ENCODE measurements at places on chromosomes 6 and 20.

GRCh38 chr6:155412335-155412734, 43.3 kb downstream of the NOX3 start:
- no peak for DNase-seq

DNA sequence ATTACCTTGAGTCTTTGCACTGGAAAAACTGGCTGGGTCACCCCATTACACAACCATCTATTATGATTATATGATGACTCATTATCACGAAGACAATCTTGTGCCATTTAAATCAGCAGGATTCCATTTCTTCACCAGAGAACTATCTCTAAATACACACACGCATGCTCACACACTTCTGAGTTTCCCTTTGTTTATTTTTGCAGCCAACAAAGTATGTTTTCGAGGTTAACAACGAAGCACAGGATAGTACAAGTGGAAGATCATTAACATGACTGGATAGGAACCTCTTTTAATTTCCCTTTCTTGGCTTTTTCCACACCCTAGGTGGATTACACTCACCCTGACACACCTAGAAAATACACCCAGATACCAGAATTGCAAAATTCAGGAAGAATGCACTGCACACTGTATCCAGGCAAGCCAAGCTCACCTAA, 18.9 kb downstream of the PERP start:
- DNase-seq = no peak

- DNase-seq = no peak
Observed at GRCh38 chr20:51326201-51326819, 216.2 kb downstream of the NFATC2 start.

DNA sequence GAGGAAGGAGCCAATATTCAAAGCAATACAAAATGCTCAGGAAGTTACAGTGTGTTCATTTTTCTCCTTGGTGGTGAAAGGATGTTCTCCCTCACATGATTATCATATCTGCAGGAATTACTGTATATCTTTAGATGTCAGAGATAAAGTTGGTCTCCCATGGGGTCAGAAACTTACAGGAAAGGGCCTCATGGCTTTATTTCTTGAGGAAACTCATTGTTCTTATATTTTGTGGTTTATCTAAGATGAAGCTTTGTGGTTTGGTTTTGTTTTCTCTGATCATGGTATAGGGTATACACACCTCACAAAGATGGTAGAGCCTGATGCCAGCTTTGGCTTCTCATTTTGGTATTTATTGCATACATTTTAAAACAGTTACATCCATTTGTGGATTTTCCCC, 100.5 kb upstream of the STXBP5 start:
- DNase-seq = no peak

GRCh38 chr6:155444120-155444917, 11.3 kb downstream of the NOX3 start:
- DNase-seq = no peak

- no peak for DNase-seq
Observed at GRCh38 chr6:40325791-40326190, 261.4 kb downstream of the LRFN2 start.

DNA sequence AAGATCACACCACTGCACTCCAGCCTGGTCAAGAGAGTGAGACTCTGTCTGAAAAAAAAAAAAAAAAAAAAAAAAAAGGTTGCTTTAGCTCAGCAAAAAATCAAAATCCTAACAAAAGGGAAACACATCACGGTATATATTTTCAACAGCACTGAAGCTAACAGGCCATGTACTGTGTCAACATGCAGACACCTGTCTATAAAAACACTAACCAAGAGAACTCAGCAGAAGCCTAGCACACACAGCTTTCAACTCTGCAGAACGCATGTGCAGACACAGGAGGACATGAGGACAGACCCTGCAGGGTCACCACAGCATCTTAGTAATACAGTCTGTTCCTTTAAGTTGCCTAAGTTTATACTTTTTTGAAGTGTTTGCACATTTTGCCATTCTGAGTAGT, 13.5 kb downstream of the NINL start:
- DNase-seq = no peak

- no peak for DNase-seq
Observed at GRCh38 chr6:17580518-17581048, 19.5 kb upstream of the FAM8A1 start.

GRCh38 chr20:61922936-61923335, 142.7 kb downstream of the TAF4 start:
- no peak for DNase-seq

- no peak for DNase-seq
Observed at GRCh38 chr6:169026175-169026574, 227.5 kb downstream of the THBS2 start.

GRCh38 chr20:37228082-37228481, 33.5 kb downstream of the GHRH start:
- no peak for DNase-seq

- DNase-seq = no peak
Observed at GRCh38 chr6:48429610-48430009, 318.6 kb upstream of the PTCHD4 start.

DNA sequence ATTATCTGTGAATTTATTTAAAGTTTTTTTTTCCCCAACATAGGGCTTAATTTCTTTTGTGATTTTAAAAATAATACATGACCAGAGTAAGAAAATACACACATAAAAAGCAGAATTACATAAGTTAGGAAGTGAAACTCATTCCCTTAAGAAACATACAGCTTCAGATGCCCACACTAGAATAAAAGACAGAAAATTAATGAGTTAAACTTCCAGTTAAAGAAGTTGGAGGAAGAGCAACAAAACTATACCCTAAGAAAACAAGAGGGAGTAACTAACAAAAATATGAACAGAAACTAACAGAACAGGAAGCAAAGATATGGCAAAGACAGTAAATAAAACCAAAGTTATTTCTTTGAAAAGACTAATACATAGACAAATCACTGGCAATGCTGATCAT, 107.6 kb upstream of the CEP85L start:
- no peak for DNase-seq

GRCh38 chr20:50690650-50691572, at the start of gene RIPOR3:
Gene RIPOR3, minus strand, starts transcription at chr20:50691542. Its CDS starts 414 bp downstream, at chr20:50691128.
- DNase-seq = no peak

DNA sequence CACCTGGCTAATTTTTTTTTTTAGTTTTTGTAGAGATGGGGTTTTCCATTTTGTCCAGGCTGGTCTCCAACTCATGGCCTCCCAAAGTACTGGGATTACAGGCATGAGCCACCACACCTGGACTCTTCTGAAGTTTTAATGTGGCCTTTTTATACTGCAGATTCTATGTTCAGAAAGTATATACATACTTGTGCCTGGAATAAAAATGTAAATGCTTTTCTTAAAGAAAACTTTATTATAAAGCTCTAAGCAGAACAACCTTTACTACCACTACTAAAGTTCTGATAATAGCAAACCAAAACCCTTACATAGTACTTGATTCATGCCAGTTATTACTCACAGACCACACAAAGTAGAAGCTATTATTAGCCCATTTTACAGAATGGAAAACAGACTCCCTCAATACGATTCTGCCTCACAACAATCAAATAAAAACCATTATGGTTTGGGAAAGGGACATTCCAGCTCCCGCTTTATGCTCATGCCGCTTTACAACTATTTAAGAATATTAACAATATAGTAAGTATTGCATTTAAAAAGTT, 5.3 kb downstream of the PHIP start:
- no peak for DNase-seq

DNA sequence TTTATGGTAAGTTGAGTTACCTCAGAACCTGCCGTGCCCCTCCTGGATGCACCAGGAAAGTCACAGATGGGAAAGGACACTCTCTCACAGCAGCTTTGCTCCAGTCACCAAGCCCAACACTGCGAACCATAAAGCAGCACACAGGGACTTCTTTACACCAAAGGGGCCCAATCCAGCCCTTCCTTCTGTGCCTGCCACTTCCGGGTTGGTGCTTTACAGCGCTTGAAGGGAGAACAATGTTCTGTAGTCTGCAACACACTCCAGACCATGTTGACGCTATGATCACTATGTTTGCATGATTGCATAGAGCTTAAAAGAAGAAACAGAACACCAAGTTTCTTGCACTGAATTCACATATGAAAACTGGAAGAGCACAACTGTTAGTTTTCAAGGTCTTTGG, 57.1 kb downstream of the SERAC1 start:
- DNase-seq = no peak

DNA sequence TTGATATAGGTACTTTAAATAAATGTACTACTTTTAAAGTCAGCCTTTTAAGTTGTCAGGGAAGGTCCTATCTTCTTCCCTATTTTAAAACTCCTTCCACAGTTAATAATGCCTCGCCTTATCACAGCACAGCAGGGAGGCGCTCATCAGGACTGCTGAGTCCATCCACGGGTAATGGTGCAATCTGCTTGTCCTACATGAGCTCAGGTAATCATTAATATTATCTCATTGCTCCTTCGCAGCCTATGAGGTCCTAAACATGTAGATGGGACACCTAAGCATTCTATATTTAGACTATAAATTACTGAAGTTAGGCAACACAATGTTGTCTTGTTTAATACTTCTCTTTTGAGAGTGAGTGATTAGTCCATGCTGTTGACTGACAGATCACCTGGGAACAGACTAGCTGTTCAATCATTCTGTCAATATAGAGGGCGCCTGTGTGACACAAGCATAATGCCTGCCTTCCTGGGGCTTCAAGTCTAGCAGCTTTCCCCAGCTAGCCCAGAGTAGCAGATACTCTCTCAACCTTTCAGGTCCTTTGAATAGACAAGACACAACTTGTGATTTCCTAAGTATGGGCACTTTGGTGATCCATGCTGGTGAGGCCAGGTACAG, 91.0 kb downstream of the FYN start:
- DNase-seq = no peak

DNA sequence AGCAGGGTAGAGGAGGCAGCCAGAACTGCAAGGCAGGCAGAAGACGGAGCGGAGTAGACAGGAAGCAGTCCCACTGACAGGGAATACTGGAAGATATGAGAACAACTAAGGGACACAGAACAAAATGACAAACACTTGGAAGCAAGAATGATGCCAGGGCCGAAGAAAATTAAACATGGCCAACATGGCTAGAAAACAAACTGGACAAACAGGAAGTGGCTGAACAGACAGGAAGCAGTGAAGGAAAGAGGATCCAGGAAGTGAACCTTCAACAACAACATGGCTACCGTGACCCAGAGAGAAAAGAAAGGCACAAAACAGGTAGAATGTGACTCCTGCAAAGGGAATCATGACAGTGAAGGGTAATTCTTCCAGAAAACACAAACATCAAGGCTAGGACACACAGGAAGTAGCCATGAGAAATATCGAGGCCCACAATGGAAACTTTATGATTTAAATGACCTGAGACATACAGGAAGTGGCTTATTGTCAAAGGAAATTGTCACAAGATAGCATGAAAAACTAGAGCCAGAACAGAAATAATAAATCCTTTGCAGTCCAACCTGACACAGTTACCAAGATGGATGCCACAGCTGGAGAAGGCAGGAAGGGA, 9.1 kb downstream of the COL11A2 start:
- DNase-seq = no peak

GRCh38 chr20:6362245-6362644, 239.4 kb upstream of the FERMT1 start:
- no peak for DNase-seq

DNA sequence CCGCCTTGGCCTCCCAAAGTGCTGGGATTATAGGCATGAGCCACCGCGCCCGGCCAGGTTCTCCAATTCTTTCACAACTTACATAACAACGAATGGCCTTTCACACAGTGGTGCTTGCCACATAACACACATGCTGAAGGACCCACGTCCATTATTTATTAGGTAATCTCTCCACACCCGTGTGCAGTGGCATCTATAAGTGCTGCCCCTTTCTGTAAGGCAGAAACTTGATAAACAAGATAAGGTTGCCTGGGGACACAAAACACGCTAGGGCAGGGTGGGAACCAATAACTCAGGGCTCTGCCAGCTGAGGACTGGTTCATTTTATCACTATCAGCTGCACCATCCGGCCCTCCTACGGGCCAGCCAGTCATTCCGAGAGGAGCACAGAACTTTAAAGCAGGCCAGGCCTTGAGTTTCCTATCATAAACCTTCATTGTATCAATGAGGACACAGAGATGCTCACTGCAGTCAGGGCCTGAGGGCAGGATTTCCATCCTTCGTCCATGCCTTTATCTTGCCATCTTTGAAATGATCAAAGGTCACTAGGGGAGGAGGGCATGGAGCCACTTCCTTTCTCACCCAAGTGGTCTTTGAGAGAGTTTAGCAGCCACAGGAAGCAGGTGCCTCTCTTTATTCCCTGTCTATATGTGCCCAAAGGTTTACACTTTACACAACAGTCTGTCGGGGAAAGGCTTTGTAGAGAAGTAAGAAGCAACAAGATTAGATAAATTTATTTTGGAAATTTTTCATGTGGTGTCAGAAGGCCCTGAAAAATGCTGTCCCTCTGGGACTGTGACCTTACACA, 37.6 kb downstream of the GPLD1 start:
- DNase-seq = no peak

DNA sequence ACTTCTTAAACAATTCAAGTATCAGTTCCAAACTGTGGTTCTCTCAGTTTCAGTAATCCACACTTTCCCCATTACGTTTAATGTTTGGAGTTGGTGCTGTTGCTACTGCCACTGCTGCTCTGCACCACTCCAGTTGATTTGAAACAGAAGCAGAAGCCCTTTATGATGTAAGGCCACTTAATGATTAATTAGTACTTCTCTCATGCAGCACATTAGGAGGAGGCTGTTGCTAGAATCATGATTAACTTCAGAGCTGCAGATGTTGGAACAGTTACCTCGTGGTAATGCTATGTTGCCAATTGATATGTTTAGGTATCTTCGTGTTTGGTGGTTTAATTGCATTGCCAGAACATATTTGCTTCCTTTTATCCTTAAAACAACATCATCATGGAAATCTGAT, 986.2 kb upstream of the CITED2 start:
- DNase-seq = no peak

- no peak for DNase-seq
Observed at GRCh38 chr6:16177881-16178280, 49.0 kb downstream of the MYLIP start.

DNA sequence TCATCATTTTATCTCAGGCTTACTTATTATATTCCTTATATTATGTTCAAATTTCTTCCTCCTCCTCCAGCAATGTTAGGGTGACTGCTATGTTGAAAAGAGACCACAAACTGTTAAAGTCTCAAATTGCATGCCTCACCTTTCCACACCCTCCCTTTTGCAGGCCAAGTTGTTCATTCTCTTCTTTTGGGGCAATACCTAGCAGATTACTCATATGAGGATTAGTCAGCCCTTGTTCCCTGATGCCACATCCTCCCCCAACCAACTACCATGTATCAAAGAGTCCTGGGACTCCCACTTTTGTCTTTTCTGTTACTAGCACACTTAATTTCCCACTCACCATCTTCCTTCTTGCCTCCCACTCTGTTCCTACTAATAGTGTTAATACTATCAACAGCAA, 434.7 kb downstream of the BCKDHB start:
- no peak for DNase-seq
